ENCODE measurements at places on chromosomes 6 and 20.

DNA sequence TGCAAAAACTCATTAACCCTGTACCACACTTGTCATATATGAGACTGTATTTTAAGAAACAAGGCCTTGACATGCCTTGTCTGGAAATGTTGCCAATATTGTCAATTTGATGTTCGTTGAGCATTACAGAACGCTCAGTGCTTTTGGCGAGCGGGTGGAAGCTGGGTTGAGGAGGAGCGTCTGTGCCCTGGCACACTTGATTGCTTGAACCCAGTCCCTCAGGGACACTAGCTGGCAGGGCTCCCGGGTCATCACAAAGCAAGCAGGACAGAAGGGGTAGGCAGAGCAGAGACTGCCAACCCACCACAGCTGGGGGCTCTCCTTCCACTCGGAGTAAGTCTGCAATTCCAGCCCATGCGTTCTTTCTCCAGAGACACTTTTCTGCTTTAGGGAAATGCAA lies 286.3 kb downstream of the KHDC1L start:
- no peak for ATAC-seq

- ATAC-seq: peak; percentile 37
These were observed 99.4 kb downstream of the ASXL1 start for GRCh38 chr20:32457479-32457986.

DNA sequence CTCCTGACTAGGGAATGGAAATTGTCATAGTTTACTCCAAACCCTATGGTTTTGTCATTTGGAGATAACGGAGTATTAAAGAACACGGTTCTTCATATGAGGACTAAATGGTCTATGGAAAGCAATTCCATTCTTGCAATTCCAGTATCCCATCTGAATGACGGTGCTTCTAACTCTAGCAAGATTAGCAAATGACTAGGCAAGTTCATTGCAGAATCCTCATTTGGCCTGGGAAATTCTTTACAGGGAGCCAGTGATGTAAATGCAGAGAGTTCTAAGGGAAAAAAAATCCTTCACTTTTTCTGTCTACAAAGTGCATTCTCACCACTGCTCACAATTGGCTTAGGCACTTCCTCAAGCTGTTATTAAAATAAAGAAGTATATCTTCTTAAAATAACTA lies 111.5 kb downstream of the MOXD1 start:
- no peak for ATAC-seq

- ATAC-seq: no peak
These were observed 425.9 kb upstream of the RNF217 start for GRCh38 chr6:124536157-124536841.

- ATAC-seq: peak; percentile 36
These were observed 141.2 kb downstream of the FAM83B start for GRCh38 chr6:54987633-54988290.

Measured in esophagus mucosa (tissue), 1 donor.